ENCODE measurements at places on chromosomes 2 and 18.

DNA sequence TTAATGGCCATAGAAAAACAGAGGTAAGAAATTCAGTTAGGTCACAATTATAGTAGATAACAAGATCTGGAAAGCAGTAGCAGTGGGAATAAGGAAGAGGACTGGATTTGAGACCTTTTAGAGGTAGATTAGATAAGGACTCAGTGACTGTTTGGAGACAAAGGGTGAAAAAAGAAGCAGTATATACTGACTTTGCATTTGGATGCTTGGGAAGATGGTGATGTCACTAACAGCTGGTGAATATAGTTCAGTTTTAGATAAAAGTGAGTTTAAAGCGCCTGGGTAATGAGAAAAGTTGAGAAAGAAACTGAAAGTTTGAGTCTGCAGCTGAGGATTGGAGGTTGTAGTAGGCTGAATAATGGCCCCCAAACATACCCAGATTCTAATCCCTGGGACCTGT is 32.8 kb upstream of the TMEM17 start:
- no peak for ATAC-seq

GRCh38 chr2:111904726-111905474 is 6.5 kb downstream of the MERTK start:
- no peak for ATAC-seq

DNA sequence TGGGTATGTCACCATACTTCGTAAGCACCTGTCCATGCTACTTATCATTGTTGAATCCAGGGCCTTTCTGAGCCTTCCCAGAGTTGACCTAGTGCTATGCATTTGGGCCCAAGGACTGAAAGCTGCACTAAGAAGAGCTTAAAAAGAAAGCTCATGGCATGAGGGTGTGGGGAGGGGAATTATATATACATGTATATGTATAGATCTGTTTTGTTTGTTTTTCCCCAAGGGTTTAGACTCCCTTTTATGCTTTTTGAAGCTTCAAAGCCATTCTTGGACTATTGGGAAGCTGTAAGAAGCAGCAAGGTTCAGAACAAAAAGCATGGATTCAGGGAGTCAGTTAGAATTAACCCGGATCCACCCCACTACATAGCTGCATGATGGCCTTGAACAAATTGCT is 23.3 kb downstream of the MFF start:
- ATAC-seq: no peak

GRCh38 chr18:41745166-41746049 is 209.6 kb upstream of the PIK3C3 start:
- ATAC-seq: peak; percentile 62

DNA sequence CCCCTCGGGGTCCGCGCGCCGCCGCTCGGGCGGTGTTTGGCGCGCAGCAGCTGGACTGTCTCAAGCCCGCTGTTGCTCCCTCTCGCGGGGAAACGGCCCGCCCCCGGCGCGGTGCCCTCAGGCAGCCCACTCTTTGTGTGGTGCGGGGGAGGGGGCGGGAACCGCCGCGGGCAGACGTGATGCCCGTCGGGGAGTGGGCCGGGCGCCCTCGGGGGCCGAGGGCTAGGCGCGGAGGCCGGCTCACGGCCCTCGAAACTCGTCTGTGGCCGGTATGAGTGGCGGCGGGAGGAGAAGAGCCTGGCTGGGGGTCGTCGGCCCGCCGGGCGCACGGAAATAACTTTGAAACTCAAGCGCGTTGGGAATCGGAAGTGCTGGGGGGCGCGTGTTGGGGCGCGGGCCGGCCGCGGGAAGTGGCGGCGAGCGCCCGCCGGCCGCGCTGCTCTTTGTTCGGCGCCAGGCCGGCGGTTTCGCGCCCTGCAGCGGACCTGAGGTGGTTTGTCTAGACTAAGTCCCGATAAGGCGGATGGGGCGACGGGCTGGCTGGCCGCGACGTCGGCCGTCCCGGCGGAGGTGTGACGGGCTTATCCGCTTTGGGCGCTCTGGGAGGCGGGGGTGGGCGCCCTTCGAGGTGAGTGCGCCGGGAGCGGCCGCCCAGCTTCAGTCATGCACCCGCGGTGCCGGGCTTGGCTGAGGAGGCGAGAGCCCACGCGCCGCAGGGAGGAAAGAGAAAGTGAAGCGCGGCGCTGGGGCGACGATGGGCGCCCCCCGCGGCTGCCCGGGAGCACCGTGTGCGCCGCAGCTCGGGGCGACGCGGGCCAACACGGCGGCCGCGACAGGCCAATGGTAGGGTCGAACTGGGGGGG is 679 bp downstream of the PTMA start:
- ATAC-seq: no peak

DNA sequence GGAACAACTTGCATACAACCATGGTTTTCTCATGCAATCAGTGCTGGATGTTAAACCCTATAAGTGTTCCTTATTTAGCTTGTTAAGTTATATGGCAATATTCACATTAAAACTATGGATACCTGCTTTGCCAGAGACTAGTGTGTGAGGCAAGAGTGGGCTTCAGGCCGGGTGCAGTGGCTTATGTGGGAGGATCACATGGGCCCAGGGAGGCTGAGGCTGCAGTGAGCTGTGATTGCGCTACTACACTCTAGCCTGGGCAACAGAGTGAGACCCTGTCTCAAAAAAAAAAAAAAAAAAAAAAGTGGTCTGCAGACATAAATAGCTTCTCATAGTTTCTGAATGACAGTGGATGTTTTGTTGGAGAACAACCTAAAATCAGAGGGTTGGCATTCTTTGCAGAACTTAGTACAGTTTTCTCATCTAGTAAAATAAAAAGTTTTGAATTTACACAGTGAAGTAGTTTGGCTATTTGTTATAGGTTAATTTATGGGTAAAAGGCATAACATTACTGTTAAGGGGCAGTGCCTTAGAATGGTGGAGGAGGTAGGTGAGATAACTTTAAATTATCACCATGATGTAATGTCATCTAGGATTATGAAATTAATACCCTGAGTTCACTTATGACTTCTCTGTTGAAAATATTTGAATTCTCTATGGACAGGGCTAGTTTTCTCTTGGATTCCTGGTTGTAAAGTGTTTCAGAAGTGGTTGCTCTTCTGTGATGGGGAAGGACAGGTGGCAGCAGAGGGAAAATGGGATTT is 5.3 kb downstream of the CERS6 start:
- ATAC-seq: no peak

DNA sequence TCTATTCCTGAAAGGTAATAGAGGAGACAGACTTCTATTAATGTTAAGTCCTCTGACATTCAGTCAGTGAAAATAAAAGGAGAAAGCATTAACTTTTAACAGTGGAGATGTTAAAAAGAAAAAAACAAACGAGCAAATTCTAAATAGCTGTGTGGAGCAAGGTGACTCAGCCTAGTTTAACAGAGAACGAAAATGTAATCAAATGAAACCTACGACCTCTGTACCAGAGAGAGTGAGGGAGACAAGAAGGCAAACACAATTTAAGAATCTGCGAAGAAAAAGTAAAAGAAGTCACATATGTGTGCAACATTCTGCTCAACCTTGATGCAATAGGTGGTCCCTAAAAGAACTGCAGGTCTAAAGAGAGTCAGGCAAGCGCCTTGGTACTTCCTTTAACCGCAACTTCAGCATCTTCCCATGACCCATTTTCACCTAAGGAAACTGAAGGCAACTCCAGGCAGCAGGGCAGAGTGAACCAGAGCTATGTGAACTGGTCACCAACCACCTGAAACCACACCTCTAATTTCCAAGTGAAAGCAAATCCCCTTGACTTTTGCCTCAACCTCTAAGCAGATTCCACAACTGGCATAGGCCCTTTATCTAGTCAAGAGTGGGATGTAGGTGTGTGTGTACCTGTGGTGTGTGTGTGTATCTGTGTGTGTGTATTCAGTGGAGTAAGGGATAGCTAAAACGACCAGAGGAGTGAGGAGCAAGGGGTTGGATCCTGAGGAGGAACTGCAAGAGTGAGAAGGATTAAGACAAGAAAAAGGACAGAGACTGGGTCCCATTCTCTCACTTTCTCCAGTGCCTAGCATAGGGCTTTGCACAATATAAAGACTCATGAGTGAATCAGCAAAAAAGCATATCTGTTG is 43.0 kb downstream of the FIGN start:
- ATAC-seq: no peak

DNA sequence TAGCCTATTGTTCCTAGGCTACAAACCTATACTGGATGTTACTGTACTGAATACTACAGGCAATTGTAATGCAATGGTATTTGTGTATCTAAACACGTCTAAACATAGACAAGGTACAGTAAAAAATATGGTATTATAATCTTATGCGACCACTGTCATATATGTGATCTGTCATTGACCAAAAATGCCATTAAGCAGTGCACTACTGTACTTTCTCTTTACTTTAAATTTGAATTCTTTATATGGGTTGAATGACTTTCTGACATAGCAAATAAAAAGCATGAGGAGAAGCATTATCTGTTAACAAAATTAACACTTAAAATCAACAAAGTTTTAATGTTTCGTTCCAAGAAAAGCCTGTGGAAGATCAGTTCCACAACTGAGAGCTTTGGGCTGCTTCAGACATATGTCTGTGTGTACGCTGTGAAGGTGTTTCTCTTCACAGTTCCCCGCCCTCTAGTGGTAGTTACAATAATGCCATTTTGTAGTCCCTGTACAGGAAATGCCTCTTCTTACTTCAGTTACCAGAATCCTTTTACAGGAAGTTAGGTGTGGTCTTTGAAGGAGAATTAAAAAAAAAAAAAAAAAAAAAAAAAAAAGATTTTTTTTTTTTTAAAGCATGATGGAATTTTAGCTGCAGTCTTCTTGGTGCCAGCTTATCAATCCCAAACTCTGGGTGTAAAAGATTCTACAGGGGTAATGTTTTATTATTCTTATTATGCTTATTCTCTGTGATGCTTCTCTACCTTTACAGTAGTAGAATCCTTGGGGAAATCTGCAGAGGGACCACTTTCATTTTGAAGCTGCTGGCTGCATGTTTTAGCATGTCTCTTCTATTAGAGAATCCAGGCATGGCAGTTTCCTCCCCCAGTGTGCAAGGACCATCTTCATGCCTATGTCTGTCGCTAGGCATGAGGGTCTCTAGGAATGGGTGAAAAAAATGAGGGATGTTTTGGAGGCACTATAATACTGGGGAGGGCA is 54.5 kb downstream of the SCN2A start:
- ATAC-seq: peak; percentile 97

GRCh38 chr2:7115906-7116305 is 198.7 kb downstream of the RNF144A start:
- no peak for ATAC-seq
